ENCODE measurements at places on chromosomes 6 and 20. TPM values are rescaled to one million over a fixed set of nuclear protein-coding genes. Genes with fewer than 3 reads are reported as not detected.

GRCh38 chr6:137492289-137493217 lies 1.6 kb downstream of the OLIG3 start:
- peaks cover 99% of the 10 kb centered on the region for H3K27me3 ChIP-seq
- no peak for DNase-seq

DNA sequence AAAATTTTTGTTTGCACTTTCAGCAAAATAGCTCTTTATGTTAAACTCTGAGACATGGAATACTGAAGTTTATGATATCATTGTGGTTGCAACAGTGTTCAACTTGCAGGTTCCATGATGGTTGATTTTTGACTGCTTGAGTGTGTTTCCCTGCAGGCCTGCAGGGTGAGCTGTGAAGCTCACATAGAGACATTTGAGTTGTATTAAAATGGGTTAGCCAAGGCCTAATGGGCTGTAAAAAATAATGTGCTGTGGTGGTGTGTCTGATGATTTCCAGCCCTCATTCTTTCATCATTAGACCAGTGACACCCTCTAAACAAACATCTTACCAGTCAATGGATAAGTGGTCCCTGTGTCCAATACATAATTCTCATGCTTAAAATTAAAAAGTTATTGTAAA lies 321.4 kb downstream of the FARS2 start:
- no peak overlapping the region for H3K27ac ChIP-seq
- H3K4me3 ChIP-seq: no peak overlapping the region
- H3K36me3 ChIP-seq: peaks cover 11% of the 10 kb centered on the region
- no peak for DNase-seq
- no peaks in the 10 kb centered on the region for H3K27me3 ChIP-seq
- peaks cover 17% of the 10 kb centered on the region for H3K4me1 ChIP-seq

DNA sequence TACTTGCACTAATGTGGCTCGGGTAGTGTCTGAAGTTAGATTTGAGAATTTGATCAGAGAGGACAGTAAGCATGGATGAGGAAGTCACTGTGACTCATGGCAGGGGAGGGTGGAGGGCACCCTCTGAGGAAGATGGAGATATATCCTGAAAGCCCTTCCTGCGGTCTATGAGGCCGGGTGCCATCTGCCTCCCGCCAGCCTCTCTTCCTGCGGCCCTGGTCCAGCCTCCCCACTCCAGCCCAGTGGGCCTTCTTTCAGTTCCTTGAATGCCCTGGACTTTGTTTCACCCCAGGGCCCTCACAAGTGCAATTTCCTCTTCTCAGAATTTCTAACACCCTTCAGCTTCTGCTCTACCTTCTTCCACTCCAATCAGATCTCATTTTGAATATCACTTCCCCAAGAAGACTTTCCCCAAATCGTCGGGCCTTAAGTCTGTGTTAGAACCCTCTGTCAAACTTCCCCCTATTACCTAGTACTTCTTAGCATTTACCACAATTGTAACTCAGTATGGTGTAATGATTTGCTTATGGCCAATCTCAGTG lies 20.2 kb upstream of the TNFAIP3 start:
- peaks cover 18% of the 10 kb centered on the region for H3K4me1 ChIP-seq
- peaks cover 5% of the 10 kb centered on the region for H3K36me3 ChIP-seq
- H3K27me3 ChIP-seq: no peaks in the 10 kb centered on the region
- H3K4me3 ChIP-seq: no peak overlapping the region
- no peak overlapping the region for H3K27ac ChIP-seq

- peaks cover 43% of the 10 kb centered on the region for H3K27me3 ChIP-seq
- DNase-seq: no peak
- peaks cover 2% of the 10 kb centered on the region for H3K4me1 ChIP-seq
- no peaks in the 10 kb centered on the region for H3K36me3 ChIP-seq
These were observed 139.0 kb downstream of the PRDM13 start for GRCh38 chr6:99745651-99746050.

DNA sequence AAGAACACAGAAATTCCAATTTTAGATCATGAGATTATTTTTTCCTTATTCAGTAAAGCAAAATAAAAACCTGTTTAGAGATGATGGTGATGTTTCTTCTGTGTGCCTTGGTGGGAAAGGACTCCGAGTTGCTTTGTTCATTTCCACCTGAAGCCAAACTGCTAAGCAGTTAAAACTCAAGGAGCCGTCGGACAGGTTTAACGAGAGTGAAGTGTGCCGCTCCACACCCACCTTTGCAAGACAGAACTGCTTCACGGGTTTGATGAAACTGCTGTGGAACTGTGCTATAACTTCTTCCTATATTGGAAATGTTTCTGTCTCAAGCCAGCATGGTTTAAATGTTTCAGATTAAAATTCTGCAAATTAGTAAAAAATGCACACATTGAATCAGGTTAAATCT lies 9.2 kb upstream of the DSP start:
- no peak overlapping the region for H3K27ac ChIP-seq
- no peaks in the 10 kb centered on the region for H3K36me3 ChIP-seq
- peaks cover 28% of the 10 kb centered on the region for H3K27me3 ChIP-seq
- DNase-seq: no peak
- H3K4me3 ChIP-seq: no peak overlapping the region
- H3K4me1 ChIP-seq: no peaks in the 10 kb centered on the region

GRCh38 chr20:43550456-43550855 lies 8.4 kb upstream of the SGK2 start:
- no peaks in the 10 kb centered on the region for H3K4me1 ChIP-seq
- peaks cover 8% of the 10 kb centered on the region for H3K36me3 ChIP-seq
- DNase-seq: no peak
- no peak overlapping the region for H3K4me3 ChIP-seq
- no peaks in the 10 kb centered on the region for H3K27me3 ChIP-seq

Gene KCNK16
- not detected for total RNA-seq

Measured in activated naive CD8-positive, alpha-beta T cell treated with anti-CD3 and anti-CD28 coated beads for 36 hours (primary cell).